AG08395 (cell line): ENCODE measurements at places on chromosomes 6 and 20.

GRCh38 chr20:42641886-42642285, 547.8 kb downstream of the PTPRT start:
- DNase-seq, result no peak

- no peak for DNase-seq
Measured at GRCh38 chr6:48626421-48626820, 515.4 kb upstream of the PTCHD4 start.

DNA sequence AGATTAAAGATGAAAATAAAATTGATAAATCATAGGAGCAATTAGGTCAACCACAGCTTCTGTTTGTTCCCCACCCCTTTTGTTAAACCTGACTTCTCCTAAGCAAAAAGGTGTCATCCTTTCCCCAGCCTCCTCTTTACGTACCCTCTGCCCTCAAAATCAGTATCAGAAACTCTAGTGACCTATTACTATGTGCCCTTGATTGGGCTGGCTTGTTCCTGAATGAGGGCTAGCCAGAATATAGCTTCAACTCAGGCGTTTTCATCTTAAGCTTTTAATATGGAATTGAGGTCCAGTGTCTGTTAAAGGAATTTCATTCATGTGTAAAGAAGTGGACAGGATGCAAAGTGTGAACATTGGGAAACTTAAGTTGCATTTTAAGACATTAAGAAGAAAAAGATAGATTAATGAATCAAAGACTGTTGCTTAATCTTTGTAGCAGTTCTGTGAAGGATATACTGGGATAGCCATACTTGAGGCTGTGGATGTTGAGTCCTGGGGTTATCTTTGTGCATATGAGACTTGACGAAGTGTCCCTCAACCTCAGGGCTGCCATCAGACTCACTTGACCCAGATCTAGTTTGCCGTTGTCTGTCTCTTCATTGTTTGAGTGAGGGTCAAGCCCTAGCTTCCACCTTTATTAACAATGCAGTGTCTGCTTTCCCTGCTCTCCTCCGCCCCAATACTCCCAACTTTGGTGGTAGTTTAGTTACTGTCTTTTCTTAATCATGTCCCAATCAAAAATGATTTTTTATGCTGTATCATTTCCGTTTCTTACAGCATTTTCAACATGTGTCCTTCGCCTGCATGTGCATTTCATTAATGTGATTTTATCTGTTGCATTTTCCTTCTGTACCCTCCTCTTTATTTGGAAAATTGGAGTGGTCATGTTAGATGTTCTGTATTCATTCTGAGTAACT, 1.9 kb downstream of the TBPL1 start:
- DNase-seq, result no peak

DNA sequence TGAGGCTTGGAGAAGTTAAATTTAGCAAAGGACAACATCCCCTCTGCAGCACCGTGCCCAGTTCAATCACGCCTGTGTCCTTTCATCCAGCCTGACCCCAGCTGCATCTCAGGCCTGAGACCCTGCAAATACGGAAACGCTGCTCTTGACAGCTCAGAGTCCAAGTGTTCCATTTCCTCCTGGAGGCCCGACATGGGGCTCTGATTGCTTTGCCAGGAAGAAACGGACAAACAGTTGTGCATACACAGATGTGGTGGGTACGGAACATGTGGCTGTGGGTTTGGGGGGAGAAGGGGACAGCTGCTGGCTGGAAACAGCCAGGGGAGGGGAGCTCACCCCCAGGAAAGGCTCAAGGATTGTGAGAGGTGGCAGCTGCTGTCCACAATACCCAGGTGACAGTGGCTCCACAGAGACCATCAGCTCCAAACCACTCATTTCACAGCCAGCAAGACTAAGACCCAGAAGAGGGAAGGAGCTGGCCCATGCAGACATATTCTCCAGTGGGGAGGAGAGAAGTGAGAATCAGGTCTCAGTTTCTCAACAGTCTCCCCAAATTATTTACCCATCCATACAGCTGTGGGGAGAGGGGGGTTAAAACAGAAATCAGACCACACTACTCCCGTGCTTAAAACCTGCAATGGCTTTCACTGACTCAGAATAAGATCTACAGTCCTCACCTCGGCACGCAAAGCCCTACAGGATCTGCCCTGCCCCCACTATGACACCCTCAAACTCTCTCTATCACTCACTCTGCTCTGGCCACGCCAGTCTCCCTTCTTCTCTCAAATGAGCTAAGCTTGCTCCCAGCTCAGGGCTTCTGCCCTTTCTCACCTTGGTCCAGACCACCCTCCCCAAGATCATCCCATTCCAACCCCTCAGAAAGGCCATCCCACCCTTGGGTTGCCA, 89.1 kb downstream of the PREX1 start:
- no peak for DNase-seq

DNA sequence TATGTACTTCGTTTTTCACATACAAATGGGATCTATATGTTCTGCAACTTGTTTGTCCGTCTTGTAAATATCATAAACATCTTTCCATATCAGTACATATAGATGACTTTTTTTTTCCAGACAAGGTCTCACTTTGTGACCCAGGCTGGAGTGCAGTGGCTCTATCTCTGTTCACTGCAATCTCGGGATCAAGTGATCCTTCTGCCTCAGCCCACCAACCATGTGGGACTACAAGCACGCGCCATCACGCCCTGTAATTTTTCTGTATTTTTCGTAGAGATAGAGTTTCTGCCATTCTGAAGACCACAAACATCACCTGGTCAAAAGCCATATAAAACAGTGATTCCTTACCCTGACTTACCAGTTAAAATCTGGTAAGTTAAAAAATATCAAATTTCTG, 37.7 kb upstream of the SYNCRIP start:
- DNase-seq, result no peak

DNA sequence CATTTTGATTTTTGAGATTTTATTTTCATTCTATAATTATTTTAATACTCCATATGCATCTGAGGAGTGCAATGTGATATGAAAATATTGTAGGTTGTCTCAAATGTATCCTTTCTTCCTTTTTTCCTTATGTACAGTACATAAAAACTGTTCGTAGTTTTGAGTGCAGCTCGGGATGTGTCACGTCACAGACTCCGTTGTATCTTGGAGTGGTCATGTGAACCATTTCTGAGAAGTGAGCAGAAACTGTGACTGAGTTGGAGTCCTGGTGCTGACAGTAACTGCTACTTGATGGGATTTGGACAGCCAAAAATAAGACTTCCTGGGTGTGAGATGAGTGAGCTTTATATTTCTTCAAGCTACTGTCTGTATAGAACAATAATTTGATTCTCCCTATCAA, 761.4 kb upstream of the MAN1A1 start:
- no peak for DNase-seq

GRCh38 chr6:18603361-18603760, 216.2 kb downstream of the RNF144B start:
- no peak for DNase-seq
